ENCODE measurements at places on chromosomes 1 and 21.

- DNase-seq, result no peak
Measured at GRCh38 chr1:100344774-100345173, 7.5 kb upstream of the CDC14A start.

DNA sequence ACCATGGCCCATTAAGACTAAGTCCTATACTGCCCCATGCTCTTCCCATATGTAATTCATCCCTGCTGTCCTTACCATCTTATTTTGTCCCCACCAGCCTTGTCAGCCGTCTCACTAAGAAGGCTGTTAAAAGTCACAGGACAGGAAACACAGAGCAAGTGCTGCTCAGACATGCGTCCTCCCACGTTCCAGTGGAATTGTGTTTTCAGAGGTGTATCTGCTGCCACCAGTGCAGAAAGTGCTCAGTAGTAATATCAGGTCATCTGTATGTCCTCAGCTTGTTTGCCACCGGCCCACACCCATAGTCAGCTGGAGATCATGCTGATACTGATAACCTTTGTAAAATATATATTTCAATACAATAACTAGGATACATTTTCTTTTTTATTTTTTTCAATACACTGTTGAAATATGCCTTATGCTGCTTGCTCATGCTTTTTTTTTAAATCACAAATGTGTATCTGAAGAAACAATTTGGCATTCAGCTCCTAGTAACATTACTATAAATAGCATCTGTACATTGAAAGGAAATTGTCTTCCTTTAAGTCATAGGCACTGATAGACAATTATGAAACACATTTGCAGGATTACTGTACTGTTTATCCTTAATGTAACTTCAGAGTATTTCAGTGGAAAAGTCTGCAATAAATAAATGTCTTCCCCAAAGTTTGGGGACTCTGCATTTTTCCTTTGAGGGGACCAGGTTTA lies 156.9 kb downstream of the EDEM3 start:
- no peak for DNase-seq

GRCh38 chr1:118979754-118980575 lies 8.2 kb downstream of the TBX15 start:
- DNase-seq, result no peak

GRCh38 chr21:41121785-41122415 lies 46.1 kb upstream of the BACE2 start:
- DNase-seq, result peak; percentile 58

DNA sequence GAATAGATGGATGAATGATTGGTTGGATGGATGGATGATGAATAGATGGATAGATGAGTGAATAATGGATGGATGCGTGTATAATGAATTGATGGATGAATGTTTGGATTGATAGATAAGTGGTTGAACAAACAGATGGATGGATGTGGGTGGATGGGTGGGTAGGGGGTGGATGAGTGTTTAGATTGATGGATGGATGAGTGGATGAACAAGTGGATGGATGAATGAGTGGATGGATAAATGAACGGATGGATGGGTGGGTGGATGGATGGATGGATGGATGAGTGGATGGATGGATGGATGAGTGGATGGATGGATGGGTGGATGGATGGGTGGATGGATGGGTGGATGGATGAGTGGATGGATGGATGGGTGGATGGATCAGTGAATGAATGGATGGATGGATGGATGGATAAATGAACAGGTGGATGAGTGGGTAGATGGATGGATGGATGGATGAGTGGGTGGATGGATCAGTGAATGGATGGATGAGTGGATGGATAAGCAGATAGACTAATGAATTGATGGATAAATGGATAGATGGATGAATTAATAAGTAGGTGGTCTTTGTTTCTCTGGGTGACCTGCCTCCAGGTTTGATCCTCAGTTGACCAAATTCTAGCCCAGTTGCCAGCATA lies 64.3 kb downstream of the SPSB1 start:
- no peak for DNase-seq

GRCh38 chr1:55060133-55060999 lies 21.0 kb downstream of the PCSK9 start:
- DNase-seq, result no peak

DNA sequence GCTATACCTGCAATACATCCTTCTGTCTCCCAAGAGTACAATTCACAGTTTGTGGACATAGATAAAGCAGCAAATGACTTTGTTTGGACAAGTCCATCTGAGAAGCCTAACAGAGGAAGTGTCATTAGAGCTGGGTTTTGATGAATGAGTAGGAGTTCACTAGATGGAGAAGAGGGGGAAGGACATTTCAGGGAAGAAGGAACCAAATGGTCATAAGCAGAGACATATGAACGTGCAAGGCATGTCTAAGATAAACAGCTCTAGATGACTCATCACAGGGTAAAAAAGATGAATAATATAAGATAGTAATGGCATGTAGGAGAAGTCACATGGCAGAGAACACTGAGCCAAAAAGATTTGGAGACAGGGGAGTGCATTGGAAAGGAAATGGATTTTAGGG lies 54.5 kb downstream of the HMGB4 start:
- no peak for DNase-seq

DNA sequence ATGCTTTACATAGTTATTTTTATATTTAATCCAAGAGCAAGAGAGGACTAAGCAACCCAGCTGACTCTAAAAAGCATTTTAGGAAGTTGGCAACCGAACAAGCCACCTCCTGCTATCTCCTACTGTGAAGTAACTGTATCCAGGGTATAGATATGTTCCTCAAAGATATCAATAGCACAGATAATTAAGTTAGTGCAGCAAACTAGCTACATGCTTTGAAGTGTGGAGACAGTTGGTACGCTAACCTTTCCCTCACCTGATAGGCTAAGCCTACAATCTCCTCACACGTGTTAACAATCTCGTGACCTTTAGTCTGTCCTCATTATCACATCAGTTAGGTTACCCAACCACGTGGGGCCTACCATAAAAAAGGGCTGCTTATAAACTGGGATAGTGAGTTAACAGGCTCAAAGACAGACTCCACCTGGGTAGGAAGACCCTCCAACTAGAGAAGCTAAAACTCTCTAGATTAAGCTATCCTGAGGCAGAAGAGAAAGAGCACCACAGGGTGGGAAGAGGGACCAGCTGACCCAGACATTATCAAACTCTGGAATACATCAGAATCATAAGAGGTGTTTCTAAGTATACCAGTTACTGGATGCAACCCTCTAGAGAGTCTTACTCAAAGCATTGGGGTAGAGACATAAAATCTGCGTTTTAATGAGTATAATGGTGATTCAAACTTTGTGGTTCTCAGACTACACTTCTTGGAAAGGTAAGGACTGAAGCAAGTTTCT lies 340.1 kb upstream of the ESRRG start:
- no peak for DNase-seq

DNA sequence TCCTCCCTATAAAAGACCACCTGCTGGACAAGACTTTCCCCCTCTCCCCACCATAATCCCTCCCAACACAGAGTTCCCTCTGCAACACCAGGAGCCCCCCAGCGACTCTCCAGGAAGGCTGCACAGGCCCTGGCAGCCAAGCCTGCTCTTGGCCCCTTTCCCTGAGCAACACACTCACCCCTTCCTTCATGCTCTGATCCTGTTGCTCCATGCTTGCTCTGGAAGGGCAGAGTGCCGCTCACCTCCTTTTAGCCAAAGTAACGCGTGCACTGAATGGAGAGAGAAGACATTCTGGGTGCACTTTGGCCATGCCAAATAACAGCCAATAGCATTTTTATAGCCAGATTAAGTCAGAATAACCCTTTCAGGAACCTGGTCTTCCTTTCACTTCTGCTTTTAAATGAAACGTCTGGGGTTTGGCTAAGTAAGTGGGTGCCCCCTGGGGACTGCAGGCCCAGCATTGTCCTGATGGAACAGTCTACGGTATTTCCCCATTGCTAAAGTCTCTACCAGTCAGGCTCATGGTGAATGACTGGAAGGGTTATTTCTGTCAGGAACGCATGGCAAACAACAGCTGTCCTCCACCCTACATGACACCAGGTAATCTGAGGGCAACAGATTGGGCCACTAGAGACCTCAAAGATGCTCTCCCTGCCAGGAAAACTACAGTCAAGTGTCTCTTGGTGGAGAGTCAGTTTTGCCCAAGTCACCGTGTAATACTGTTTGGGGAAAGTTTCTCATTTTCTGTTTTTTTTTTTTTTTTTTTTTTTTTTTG lies at the start of gene SLC2A5:
Gene SLC2A5, minus strand, starts transcription at position 310 of the 775 bp plus-strand sequence. Its CDS starts 99 bp downstream, at position 211.
- DNase-seq, result no peak

- no peak for DNase-seq
Measured at GRCh38 chr1:228172591-228173527, 7.3 kb downstream of the IBA57 start.

DNA sequence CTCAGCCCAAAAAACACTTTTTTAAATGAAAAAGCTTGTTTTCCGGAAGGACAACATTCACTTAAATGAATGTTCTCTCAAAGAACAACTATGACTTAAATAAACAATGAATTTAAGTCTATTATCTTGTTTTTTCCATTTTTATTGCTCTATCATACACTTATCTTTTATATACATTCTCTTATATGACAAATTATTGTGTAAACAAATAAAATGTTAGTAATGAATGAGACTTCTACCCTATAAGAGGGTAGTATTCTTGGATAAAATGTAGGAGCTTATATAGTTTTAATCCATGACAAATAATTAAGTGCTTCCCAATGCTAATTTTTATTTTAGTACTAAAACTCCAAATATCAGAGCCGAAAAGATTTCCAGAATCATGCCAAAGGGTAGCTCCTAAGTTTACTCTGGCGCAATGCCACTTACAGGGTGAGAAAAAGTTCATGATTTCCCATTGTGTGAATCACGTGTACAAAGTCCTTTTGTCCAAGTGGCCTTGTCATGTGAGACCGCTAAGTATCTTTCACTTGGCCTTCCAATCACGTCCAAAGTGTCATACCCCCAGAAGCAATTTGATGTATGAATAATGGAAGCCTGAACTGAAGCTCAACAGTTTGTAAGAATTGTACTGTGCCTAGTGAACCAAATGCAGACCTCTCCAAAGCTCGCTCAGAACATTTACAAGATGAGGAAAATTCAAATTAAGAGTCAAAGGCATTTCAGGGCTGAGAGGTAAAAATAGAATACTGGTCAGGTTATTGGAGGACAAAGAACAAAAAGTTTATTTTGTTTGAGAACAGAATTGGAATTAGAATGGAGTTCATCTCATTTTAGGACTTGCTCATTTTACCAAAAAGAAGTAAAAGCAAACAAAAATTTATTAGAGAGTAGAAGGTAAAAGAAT lies 56.6 kb upstream of the C1orf21 start:
- DNase-seq, result no peak

- DNase-seq, result peak; percentile 4
Measured at GRCh38 chr1:209435654-209436566, 147.6 kb upstream of the CAMK1G start.

DNA sequence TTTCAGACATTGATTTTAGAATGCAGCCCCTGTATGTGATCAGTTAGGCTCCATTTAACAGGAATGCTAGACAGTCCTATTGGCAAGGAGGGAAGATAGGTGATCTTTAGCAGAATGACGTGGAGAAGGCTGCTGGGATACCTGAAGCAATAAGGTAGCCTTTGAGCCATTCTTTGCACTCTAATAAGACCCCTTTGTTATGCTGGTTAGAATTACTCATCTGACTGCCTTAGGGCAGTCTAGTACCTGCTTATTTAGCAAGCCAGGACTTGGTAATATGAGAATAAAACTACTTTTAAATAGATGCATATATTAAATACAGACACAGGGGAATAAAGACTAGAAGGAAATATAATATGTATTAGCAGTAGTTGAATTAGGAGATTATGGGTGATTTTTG lies 29.1 kb downstream of the NGF start:
- no peak for DNase-seq

DNA sequence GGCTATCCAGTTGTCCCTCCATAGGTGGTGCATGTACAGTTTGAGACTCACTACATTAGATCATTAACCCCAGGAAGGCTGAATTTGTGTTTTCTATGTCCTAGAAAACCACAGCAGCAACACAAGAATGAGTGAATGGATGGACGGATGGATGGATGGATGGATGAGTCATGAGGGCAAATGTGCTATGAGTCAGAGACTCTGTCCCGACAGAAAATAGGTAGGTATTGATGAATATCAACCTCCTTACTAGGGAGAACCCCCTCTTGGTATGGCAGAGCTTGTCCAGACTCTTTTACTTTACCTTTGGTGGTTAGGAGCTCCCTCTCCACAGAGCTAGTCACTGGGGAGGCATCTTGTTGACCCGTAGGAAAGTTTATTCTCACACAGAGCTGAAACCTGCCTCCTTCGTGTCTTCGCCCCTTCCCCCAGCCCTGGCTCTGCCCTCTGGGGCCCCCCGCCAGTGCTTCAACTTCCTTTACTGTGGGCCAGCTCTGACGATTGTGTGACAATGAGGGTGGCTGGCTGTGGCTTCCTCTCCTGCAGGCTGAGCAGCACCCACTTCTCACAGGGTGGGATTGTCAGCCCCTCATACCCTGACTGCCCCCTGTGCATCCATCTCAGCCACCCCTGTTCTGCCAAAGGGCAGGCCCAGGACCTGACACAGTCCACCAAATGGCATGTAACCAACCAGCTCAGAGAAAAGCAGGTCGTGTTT lies 145.2 kb downstream of the FOXD2 start:
- no peak for DNase-seq

- DNase-seq, result no peak
Measured at GRCh38 chr1:179026813-179027669, 1.3 kb downstream of the FAM20B start.

DNA sequence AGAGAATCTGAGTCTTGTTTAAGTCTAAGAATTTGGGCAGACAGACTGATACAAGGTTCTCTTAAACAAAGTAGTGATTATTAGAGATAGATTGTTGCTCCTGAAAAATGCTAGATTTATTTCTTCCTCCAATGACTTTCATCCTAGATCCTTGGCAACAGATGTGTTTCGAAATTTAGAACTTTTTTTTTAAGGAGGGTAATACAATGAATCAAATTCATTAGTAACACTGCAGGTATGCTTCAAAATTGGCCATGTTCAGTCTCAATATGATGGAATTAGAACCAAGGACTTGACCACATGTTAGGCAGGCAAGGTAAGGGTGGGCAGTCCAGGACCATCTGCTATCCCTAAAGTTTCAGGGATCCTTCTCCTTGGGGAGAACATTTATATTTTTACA lies 4.5 kb upstream of the LCE1F start:
- no peak for DNase-seq

DNA sequence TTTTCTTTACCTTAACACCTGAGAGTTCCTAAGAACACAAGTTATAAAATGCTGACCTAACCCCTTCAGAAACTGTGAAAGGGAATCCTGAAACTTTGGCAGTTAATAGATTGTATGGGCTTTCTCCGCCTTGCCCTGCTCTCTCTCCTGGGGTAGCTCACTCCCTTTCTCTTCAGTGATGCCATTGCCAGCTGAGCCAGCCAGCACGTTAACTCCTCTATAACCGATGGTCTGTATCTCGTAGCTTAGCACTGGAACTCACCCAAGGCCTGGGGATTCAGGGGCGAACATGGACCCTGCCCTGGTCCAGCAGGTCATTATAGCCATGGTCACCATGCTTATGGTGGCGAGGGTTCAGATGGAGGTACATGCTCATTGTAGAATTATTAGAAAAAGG lies 40.7 kb downstream of the TRAPPC10 start:
- DNase-seq, result no peak

GRCh38 chr1:76218888-76219287 lies 144.3 kb downstream of the ST6GALNAC3 start:
- no peak for DNase-seq

- DNase-seq, result no peak
Measured at GRCh38 chr21:39014747-39015146, 168.5 kb downstream of the PSMG1 start.

- no peak for DNase-seq
Measured at GRCh38 chr1:53365437-53366063, 37.7 kb upstream of the LRP8 start.

Data from NCI-H748 treated with DMSO at 0.1 percent for 48 hours (cell line).